Stimulated activated CD4-positive, alpha-beta T cell treated with anti-CD3 and anti-CD28 coated beads, Interleukin-15, amount 100 ng/mL, for 1 hour (primary cell): ENCODE measurements at places on chromosomes 16 and 17.

- no peak for DNase-seq
Observed at GRCh38 chr17:13222975-13223374, 205.1 kb upstream of the ELAC2 start.

DNA sequence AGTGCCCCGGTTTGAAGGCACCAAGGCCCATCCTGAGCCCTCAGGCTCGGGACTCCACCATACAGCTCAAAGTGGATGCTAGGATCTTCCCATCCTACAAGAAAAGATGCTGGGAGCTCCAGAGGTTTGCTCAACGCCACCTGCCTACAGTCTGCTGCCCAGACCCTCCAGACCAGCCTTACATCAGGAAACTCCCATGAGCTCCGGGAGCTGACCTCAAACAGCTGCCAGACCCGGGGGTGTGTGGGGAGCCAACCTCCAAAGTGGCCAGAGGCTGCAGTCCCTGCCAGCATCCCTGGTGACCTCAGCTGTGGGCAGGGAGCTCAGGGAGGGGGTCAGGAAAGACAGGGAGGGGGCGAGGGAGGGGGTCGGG is 43.8 kb downstream of the C16orf82 start:
- DNase-seq, result no peak

DNA sequence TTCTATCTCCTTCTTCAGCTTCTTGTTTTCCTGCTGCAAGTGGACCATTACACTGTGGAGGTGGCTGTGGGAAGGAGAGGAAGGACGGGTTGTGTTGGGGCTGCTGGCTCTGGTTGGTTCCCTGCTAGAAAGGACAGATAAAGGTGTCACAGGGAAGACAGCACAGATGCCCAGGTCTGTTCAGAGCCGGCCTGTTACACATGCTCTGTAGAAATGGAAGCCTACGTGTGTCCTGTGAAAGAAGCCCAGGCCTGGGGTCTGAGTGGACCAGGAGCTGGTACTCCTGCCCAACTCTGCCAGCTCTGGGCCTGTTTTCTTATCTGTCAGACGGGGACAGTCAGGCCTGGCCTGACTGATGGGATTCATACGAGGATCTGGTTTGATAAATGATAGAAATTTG is 26.4 kb downstream of the DHX38 start:
- no peak for DNase-seq

- no peak for DNase-seq
Observed at GRCh38 chr17:12909046-12909445, 108.8 kb downstream of the ELAC2 start.

- no peak for DNase-seq
Observed at GRCh38 chr17:80416940-80417293, 1.9 kb downstream of the ENDOV start.

GRCh38 chr17:41678907-41679739 is 9.6 kb upstream of the EIF1 start:
- no peak for DNase-seq

- DNase-seq, result no peak
Observed at GRCh38 chr17:30389756-30390300, 11.1 kb downstream of the CPD start.

DNA sequence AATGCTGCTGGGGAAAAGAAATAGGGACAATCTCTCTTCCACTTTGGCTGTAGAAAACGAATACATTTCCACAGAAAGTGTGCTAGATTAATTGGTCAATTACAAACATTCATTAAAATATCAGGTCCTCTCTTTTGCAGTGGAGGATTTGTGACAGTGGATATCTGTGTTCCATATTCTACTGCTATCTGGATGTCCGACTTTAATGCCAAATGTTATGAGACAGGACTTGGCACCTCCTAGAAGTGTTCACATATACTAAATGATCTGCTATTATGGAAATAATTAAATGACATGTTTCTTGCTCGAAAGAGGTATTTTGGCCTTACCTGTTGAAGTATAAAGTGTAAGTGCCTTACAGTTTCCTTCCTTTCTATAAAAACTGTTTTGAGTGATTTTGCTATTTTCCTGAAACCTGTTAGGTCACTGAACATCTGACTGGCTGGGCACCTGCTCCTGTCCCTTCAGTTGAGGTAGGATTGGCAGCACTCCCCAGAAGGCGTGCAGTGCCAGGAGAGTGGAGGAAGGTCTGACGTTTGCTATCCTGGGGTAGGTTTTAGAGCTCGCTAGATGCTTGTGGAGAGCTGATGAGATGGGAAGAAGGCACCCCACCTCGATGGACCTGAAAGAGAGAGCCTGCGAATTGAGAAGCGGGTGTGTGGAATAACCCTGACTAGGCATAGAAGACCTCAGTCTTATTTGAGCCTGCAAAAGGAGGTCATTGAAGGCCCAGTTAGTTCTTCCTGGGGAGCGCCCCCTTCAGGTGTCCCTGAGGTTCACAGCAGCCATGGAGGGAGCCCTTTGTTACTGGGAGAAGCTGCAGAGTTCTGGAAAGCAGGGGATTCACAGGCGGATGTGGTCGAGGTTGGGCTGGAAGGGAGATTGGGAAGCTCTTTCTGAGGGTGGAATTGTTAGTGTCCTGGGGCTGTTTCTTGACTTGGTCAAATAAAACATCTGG is 159.4 kb upstream of the ZNF267 start:
- no peak for DNase-seq

GRCh38 chr17:15247891-15248529 is 17.1 kb downstream of the PMP22 start:
- DNase-seq, result no peak

DNA sequence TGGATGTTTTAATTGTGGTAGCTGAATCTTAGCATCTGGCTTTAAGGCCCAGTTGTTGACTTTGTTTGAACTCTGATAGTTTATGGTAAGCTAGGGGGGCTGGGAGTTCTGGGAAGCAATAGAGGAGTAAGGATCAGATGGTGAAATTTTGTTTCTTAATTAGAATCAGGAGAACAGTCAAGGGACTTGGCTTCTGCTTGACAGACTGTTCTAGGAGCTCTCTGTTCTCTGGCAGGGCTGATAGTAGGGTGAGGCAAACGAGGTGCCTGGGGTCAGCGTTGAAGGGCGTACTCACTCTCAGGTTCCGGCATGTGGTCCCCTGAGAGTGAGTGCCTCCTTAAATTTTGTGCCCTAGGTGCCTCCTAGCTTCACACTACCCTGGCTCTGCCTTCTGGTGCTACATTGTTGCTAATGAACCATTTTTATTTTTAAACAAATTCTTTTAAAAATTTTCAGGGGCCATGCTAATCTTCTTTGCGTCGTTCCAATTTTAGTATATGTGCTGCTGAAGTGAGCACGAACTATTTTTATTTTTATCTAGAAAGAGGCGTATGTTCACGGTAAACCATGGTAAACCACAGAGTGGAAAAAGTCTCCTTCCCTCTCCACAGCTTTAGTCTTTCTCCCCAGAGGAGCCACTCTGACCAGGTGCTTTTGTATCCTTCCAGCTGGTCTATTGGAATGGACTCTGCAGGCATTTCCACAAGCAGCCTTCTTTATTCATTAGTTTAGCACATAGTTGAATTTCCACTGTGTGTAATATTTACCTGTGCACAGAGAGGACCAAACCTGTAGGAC is 19.7 kb downstream of the SLC7A6 start:
- DNase-seq, result no peak

- DNase-seq, result peak; percentile 48
Observed at GRCh38 chr17:45160447-45161287, 1.0 kb upstream of the HEXIM2 start.

GRCh38 chr17:39376434-39376833 is 25.0 kb downstream of the FBXL20 start:
- no peak for DNase-seq

DNA sequence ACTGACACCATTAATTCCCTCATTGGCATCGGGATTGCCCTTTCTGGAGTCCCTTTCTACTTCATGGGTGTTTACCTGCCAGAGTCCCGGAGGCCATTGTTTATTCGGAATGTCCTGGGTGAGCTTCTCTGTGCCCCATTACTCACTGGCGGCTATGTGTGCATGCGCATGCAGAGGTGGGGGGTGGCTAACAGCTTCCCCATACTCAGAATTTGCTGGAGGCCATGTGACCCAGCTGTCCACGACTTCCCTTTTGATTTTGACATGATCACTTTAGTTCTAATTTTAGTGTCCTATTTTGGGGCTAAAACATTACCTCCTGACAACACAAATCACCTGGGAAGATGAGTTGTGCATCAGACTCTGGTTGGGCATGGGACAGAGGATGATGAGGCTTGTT is 14.1 kb downstream of the SLC7A6OS start:
- DNase-seq, result no peak

DNA sequence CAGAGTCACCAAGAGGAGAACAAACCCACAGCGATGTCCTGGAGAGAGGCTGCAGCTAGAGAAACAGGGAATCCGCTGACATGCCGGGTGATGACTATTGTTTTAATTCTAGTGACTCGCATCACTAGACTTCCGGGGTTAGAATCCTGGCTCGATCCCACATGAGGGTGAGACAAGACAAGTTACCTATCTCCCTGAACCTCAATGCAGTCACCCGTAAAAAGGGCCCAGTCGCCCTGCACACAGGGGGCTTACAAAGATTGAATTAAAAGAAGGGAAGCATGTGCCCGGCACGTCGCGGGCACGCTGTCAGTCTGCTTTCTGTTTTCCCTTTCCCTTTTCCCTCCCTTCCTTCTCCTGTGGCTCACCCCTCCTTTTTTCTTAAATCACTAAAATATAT is 212.9 kb upstream of the FOXF1 start:
- DNase-seq, result no peak

- DNase-seq, result no peak
Observed at GRCh38 chr17:77598241-77598620, 360.3 kb upstream of the TNRC6C start.

DNA sequence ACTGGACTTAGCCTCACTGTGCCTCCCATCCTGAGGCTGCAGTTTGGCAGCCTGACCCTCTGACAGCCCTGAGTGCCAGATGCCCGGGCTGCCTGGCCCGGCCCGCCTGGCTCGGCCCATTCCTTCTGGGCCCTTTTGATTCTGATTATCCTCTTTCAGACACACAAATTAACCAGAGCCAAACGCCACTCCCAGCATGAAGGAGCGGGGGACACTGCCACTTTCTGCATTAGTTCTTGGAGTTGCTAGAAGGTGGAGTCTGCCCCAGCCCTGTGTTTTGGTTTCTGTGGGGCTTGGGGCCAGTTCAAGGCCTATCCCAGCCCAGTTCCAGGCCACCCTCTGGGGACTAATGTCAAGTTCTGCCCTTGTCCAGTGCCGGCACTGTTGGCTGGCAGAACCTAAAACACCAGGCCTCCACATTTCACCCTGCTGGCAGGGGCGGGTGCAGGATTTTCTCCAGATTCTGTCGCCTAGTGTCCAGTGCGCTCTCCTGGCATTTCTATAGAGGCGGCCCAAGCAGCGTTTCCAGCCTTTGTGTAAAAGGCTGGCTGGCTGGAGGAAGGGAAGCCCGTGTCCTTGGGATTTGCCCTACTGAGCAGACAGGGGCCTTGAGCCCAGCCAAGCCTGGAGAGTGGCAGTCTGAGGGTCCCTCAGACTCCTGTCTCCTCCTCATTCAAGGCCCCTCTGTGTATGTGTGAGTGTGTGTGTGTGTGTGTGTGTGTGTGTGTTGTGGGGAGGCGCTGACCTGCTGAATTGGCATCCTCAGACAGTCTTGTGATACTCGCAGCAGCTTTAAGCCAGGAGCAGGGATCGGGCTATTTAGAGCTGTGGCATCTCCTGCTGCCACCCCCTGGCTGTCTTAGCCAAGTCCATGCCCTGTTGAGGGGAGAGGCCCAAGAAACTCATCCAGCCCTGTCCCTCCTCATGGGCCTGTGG is 21.4 kb downstream of the PLCD3 start:
- no peak for DNase-seq

DNA sequence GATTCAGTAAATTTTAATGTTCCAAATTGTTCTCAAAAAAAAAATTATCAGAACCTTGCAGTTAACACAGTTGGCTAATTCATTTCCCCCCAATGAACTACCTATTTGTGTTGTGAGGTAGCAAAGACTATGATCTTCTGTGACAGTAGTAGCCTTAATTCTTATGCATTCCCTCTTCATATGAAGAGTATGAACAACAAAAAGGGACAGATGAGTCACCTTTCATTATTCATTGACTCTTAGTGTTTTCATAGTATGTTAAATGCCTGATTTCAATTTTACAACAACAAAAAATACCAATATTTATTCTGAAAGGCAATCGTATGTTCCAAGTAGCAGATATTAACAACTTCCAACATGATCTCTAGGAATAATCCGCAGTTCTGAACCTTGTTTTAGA is 3.6 kb upstream of the SLFN11 start:
- DNase-seq, result no peak

GRCh38 chr17:76270127-76270592 is 5.0 kb downstream of the UBALD2 start:
- DNase-seq, result no peak

DNA sequence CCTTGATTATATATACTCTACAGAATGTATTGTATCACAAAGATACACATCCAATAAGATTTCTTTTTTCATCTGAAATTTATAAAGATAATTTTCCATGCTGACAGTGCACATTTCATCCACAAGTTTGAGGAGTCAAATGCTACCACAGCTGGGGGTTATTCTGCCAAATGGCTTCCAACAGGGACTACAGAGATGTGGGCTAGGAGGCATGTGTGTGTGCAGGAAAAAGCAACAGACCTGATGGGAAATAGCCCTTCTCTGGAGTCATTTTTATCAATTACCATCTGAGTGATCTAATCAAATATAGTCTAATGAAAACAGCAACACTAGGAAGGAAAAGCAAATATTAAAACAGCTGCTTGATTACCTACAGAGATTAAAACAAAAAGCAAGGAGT is 290.5 kb downstream of the CEP112 start:
- no peak for DNase-seq

- DNase-seq, result no peak
Observed at GRCh38 chr17:27294689-27295630, 1.0 kb downstream of the WSB1 start.

GRCh38 chr16:31005350-31006085 is 4.9 kb downstream of the STX1B start:
- no peak for DNase-seq

- no peak for DNase-seq
Observed at GRCh38 chr16:20868890-20869289, 31.3 kb downstream of the DCUN1D3 start.

GRCh38 chr16:81585785-81586184 is 141.2 kb downstream of the CMIP start:
- DNase-seq, result no peak

DNA sequence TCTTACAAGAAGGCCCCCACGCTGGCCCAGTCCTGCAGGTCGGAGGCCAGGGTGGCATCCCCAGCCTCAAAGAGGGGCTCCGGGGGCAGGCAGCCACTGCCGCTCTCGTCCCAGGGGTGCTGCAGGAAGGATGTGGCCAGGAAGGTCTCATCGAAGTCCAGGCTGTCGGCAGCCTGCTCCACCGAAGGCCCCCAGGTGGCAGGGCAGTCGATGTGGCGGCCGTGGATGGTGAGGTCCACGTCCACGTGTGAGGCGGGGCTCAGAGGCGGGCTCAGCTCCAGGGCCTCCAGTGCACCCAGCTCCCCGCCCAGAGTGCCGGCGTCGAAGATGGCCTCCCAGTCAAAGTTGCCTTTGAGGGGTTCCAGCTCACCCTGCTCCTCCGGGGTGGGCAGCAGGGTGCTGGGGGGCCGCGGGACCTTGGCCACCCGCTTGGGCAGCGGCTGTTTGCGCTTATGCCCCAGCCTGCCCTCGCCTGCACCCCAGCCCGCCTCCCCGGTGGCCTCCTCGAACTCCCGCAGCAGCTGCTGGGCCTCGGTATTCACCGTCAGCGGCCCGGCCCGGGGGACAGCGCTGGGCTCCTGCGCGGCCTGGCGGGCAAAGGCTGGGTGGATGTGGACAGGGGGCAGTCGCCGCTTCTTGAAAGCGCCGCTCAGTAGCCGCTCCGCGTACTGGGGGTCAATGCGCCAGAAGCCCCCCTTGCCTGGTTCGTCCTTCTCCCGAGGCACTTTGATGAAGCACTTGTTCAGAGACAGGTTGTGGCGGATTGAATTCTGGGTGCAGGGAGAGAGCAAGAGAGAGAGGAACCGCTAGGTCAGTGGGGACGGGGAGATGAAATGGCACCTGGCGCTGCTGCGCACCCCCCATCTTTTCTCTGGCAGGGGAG is 3.5 kb downstream of the FOXJ1 start:
- DNase-seq, result no peak
